Cardiac fibroblast (primary cell): ENCODE measurements at places on chromosomes 1 and 21.

DNA sequence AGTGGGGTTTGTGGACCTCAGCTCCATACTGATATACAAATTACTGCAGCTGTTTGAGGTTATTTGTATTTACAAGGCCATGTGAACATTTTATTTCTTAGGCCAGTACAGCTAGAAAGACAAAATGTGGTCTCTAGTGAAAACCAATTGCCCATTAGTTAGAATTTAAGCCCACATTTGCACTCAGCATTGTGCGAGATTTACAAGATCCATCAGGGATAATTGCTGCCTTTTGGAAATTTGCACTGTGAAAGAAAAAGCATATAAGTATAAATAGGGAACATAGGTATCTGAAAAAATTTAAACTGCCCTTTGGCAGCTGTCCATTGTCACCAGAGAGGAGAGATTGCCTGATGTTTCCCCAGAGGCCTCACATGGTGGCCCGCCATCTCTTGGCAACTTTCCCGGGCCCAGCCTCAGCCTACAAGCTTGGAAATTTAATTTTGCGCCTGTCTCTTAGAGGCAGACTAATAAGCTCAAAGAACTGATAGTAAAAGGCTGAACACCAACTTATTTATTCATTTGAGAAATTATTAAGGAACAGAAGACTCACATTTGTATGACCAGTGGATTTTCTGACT, 120.7 kb downstream of the MAP3K21 start:
- no peak for DNase-seq

DNA sequence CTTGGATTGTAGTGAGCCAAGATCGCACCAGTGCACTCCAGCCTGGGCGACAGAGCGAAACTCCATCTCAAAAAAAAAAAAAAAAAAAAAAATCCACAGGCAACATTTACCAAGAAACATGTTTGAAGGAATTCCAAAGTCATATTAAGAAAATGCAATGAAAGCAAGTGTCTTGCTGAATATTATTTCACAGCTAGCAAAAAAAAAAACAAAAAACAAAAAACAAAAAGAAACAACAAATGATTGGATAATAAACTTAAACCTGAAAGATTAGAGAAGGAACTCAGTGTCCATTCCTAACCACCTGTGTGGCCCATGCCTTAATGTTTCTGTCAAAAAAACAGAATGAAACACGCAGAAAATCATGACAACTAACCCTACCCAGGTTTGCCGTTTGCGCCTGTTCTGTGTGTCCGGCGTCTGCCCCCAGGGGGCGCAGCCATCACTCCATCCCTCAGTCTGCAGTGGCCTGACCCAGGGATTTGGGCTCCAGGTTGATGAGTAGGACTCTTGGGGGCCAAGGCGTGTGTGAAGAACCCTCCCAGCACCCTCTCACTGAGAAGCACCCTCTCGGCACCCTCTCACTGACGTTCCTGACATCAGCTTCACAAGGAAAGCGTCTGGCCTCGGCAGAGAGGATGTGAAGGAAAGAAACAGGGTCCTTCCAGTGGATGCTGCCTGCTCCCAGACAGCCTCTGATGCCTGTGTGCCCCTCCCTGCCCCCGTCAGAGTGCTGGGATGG, 19.2 kb upstream of the PTTG1IP start:
- DNase-seq, result peak; percentile 64

- DNase-seq, result no peak
Measured at GRCh38 chr1:165675794-165676193, 22.6 kb downstream of the ALDH9A1 start.

DNA sequence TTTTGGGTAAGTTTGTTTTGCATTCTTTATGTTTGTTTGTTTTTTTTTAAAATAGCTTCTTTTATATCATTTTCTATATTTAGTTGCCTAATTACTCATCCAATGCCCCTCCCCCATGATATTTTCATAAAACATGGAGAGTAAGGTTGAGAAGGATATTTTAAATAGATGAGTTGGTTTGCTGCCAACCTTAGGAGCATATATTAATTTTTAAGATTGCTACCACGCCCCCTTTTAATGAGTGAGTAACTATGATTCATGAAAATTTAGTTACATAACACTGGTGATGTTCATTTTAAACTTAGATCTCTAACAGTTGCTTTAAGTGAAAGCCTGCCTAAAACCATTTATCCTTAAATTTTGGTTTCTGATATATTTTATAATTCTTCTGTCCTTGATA, 18.7 kb downstream of the TMEM50A start:
- no peak for DNase-seq

GRCh38 chr1:229410370-229410691, 23.6 kb downstream of the ACTA1 start:
- no peak for DNase-seq
